ENCODE measurements at places on chromosomes 2 and 18. TPM values are rescaled to one million over a fixed set of nuclear protein-coding genes. Genes with fewer than 3 reads are reported as not detected.

- H3K4me3 ChIP-seq = no peak overlapping the region
- no peak overlapping the region for H3K27ac ChIP-seq
- H3K4me1 ChIP-seq = no peaks in the 10 kb centered on the region
- no peak for DNase-seq
- H3K36me3 ChIP-seq = no peaks in the 10 kb centered on the region
- H3K27me3 ChIP-seq = peaks cover 21% of the 10 kb centered on the region
These were observed 91.8 kb downstream of the TGIF1 start for GRCh38 chr18:3541549-3542386.

- H3K4me3 ChIP-seq = no peak overlapping the region
- no peaks in the 10 kb centered on the region for H3K27me3 ChIP-seq
- peaks cover 14% of the 10 kb centered on the region for H3K4me1 ChIP-seq
- no peaks in the 10 kb centered on the region for H3K36me3 ChIP-seq
- peak; percentile 72 for DNase-seq
These were observed 99.3 kb downstream of the MAP2 start for GRCh38 chr2:209523041-209523740.

- no peak overlapping the region for H3K4me3 ChIP-seq
- DNase-seq = no peak
- peaks cover 8% of the 10 kb centered on the region for H3K4me1 ChIP-seq
- H3K36me3 ChIP-seq = peaks cover 39% of the 10 kb centered on the region
These were observed 33.4 kb downstream of the TGFBRAP1 start for GRCh38 chr2:105296017-105296611.

DNA sequence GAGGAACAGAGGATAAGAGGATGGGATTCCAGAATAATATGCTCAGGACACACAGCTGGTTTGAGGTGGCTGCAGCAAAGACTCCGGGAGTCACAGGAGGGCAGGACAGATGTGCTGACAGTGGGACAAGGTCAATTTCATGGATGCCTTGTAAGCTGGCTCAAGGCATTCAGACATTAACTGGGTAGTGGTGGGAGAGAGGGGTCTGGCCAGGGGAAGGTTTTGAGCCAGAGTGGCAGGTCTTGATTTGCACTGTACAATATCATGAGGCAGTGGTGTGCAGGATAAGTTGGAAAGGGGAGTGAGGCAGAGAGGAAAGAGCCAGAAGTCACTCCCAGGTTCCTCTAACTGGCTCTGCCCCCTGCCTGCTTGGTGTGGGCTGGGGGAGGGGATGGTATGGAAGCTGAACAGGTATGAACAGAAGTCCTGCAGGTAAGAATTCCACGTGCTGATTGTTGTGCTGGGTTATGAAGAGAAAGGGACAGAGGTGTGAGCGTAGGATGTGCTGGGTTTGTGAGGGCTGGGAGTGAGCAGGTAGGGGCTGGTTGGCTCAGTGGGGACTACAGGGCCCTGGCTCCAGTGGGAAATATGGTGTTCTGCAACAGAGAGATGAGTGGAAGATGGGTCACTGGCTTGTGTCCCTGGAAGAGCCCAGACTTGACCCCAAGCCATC is 141.7 kb upstream of the COPS8 start:
- no peak for DNase-seq
- H3K4me1 ChIP-seq = no peaks in the 10 kb centered on the region
- H3K36me3 ChIP-seq = no peaks in the 10 kb centered on the region
- H3K27me3 ChIP-seq = peaks cover 2% of the 10 kb centered on the region
- H3K4me3 ChIP-seq = no peak overlapping the region

DNA sequence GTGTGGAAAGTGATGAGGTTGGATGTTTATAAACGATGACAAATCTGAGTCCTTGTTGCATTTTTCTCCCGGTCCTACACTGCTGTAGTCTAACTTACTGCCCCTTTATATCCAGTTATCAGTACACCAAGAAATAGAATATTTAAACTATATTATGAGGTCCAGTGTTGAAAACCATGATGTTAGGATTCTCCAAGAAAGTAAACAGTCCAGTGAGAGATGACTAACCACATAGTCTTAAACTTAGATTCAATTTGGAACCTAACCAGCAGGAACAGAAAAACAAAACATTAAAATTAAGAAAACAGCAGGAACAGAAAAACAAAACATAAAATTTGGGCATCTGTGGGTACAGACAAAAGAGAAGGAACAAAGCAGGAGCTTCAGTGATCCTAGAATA is 143.2 kb downstream of the TPGS2 start:
- no peaks in the 10 kb centered on the region for H3K27me3 ChIP-seq
- H3K4me1 ChIP-seq = no peaks in the 10 kb centered on the region
- H3K27ac ChIP-seq = no peak overlapping the region
- no peak overlapping the region for H3K4me3 ChIP-seq
- H3K36me3 ChIP-seq = no peaks in the 10 kb centered on the region

DNA sequence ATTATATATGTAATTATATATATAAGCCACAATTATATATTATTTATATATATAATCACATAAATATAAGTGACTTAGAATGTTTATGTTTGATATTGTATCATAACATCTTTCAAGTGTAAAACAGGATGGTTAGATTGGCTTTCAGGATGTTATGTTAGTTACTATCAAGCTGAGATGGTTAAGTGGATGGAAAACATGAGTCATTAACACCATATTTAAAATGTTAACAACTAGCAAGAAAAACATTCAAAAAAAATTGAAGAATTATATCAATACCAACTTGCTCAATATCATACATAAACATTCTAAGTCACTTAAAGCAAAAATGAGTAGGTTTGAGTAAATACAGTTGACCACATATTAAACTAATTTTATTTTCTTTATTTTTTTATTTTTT is 21.8 kb upstream of the RAB27B start:
- no peak for DNase-seq
- peak overlapping the region; percentile 8 for H3K27ac ChIP-seq
- H3K27me3 ChIP-seq = no peaks in the 10 kb centered on the region
- peaks cover 21% of the 10 kb centered on the region for H3K4me1 ChIP-seq

DNA sequence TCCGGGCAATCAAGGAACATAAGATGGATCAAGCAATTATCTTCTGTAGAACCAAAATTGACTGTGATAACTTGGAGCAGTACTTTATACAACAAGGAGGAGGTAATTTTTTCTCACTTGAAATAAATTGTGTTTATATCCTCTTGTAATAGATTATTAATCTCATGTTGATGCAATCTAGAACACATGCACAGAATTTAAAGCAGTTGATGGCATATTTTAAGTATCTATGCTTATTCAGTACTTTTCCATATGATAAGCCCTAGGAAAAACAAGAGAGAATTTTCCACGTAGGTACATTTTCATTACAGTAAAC is 31.8 kb downstream of the DDX1 start:
- no peak overlapping the region for H3K4me3 ChIP-seq
- DNase-seq = no peak
- H3K27ac ChIP-seq = no peak overlapping the region
- H3K4me1 ChIP-seq = no peaks in the 10 kb centered on the region
- H3K36me3 ChIP-seq = peaks cover 83% of the 10 kb centered on the region
- no peaks in the 10 kb centered on the region for H3K27me3 ChIP-seq

GRCh38 chr2:175837046-175837445 is 165.0 kb downstream of the LNPK start:
- DNase-seq = no peak
- no peaks in the 10 kb centered on the region for H3K27me3 ChIP-seq
- no peak overlapping the region for H3K27ac ChIP-seq

- DNase-seq = peak; percentile 15
- H3K4me1 ChIP-seq = no peaks in the 10 kb centered on the region
- no peaks in the 10 kb centered on the region for H3K36me3 ChIP-seq
- H3K4me3 ChIP-seq = no peak overlapping the region
- no peaks in the 10 kb centered on the region for H3K27me3 ChIP-seq
- H3K27ac ChIP-seq = no peak overlapping the region
These were observed 58.6 kb upstream of the VRK2 start for GRCh38 chr2:57987835-57988573.

DNA sequence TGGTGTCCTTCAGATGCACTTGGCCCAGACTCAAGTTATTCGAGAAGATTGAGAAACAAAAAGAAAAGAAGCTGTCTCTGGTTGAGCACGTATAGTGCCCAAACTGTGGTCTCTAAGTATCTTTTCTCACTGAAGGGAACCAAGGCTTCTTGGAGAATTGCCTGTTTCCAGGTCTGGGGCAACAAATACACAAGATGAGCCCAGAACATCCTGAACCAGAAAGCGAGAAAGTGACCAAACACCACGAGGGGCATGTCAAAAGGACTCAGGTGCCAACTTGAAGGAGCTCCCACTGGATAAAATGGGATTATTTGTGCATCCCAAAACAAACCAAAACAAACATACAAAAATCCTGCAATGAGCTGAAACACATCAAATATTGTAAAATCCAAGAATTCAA is 13.6 kb upstream of the ATOH8 start:
- H3K27me3 ChIP-seq = no peaks in the 10 kb centered on the region
- DNase-seq = no peak
- H3K4me1 ChIP-seq = peaks cover 64% of the 10 kb centered on the region
- no peak overlapping the region for H3K27ac ChIP-seq

DNA sequence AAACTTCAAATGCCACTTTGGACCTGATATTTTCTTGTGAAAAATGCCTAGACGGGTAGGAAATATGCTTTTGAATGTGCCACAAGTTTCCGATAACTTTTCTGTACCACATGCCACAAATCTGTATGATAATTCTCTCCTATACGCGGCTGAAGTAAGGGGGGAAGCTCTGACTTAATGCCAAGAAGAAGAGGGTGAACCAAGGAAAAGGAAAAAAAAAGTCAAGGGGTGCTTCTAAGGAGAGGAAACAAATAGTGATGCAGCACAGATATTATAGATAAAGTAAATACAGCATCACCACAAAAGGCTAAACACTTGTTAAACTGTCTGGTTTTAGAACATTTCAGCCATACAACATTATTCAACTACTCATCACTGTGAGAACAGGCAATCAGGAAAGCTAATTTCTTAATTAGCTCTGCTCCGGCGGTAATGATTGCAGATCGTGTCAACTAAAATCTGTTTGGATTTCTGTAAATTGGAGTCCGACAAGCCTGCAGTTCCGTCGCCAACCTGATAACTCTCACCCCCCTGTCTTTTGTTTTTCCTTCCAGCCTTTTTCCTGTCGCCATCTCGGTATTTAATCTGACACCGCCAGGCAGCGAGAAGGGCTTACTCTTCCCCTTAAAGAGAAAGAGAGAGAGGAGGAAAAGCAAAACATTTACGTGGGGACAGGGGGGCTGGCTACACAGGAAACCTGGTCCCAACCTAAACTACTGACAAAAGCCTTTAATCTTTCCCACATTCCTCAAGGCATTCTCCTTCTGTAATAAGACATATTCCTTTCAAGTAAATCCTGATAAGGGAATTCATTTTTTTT is 67.5 kb downstream of the ZEB2 start:
- DNase-seq = no peak
- no peaks in the 10 kb centered on the region for H3K36me3 ChIP-seq
- H3K4me3 ChIP-seq = peak overlapping the region; percentile 2
- H3K4me1 ChIP-seq = peaks cover 48% of the 10 kb centered on the region
- no peaks in the 10 kb centered on the region for H3K27me3 ChIP-seq

DNA sequence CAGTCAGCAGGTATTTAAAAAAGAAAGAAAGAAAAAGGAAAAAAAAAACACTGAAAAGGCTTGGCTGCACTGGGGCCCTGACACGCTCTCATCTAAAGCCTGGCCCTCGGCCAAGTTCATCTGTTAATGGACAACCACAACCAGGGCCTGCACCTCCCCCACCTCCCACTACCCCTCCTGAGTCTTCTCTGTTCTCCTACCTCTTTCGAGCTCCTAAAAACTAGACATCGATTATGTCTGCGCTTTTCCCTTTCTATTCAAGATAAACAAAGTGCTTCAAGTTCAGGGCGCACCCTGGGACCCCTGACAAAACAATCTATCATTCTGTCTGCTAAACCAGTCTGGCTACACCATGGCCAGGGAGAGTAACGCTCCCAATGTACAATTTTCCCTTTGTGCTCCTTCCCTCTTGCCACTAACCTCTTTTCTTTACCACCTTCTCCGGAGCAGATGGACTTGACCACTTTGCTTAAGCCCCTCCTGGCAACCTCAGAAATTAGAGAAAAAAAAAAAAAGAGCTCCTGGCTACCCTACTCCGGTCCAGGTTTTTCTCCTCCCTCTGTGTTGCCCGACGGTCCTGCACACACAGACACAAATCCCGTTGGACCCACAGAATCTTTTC is 22.7 kb downstream of the BCL11A start:
- DNase-seq = no peak
- H3K36me3 ChIP-seq = no peaks in the 10 kb centered on the region
- no peak overlapping the region for H3K4me3 ChIP-seq
- no peaks in the 10 kb centered on the region for H3K4me1 ChIP-seq
- no peak overlapping the region for H3K27ac ChIP-seq
- no peaks in the 10 kb centered on the region for H3K27me3 ChIP-seq

DNA sequence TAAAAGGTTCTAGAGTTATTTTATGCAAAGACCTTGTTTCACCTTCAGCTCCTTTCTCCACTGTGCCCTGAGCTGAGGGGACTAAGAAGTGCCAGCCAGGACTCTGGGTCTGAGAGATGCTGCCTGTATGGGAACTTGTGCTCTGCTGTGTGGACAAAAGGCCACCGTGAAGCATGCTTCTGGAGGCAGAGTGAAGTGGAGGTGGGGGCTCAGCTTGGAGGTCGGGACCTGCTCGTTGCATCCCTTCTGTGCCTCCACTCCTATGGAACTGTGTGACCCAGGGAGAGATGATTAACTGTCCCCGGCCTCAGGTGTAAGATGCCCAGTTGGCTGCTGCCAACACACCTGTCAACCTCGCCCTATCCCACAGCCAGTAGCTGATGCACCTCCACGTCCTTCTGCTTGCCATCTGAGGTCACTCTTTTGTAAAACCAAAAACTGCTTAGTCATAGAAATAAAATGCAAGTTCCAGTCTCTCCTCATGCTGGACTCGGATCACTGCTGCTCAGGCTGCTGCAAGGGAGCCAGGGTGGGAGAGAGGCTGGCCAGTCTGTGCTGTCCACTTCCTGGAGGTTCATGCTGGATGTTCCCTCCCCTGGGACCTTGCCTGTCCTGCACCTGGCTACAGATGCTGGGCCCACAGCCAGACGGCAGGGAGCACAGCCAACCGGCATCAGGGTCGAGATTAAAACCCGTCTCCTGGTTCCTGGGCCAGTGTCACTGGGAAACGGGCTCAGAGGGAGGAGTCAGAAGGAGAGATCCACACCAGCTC is 113.2 kb downstream of the ACKR3 start:
- H3K4me1 ChIP-seq = peaks cover 18% of the 10 kb centered on the region
- no peak overlapping the region for H3K27ac ChIP-seq
- DNase-seq = peak; percentile 69
- no peak overlapping the region for H3K4me3 ChIP-seq
- no peaks in the 10 kb centered on the region for H3K36me3 ChIP-seq

GRCh38 chr2:51601706-51602105 is 569.8 kb upstream of the NRXN1 start:
- H3K27me3 ChIP-seq = no peaks in the 10 kb centered on the region
- DNase-seq = no peak
- no peaks in the 10 kb centered on the region for H3K36me3 ChIP-seq

- H3K27ac ChIP-seq = peak within 1 kb of the TSS; percentile 86
- no peaks in the 10 kb centered on the region for H3K27me3 ChIP-seq
- H3K4me3 ChIP-seq = peak within 1 kb of the TSS; percentile 61
- H3K36me3 ChIP-seq = no peaks in the 10 kb centered on the region
- peaks cover 28% of the 10 kb centered on the region for H3K4me1 ChIP-seq
- peak; percentile 75 for DNase-seq
These were observed at the start of gene CDK15 for GRCh38 chr2:201806442-201807170. CDK15 (plus strand) TSS chr2:201806537; CDS start chr2:201806665, 128 bp downstream.

GRCh38 chr2:100891906-100892642 is 72.1 kb downstream of the NPAS2 start:
- peaks cover 23% of the 10 kb centered on the region for H3K4me1 ChIP-seq
- H3K27ac ChIP-seq = peak overlapping the region; percentile 73
- no peaks in the 10 kb centered on the region for H3K36me3 ChIP-seq
- H3K27me3 ChIP-seq = no peaks in the 10 kb centered on the region

CYP27C1 gene
- total RNA-seq = 2.4 TPM

RRM2 gene
- total RNA-seq = 7.4 TPM
